ENCODE measurements at places on chromosomes 2 and 18. TPM values are rescaled to one million over a fixed set of nuclear protein-coding genes. Genes with fewer than 3 reads are reported as not detected.

- DNase-seq: no peak
Observed at GRCh38 chr18:14768241-14768640, 20.3 kb downstream of the ANKRD30B start.

DNA sequence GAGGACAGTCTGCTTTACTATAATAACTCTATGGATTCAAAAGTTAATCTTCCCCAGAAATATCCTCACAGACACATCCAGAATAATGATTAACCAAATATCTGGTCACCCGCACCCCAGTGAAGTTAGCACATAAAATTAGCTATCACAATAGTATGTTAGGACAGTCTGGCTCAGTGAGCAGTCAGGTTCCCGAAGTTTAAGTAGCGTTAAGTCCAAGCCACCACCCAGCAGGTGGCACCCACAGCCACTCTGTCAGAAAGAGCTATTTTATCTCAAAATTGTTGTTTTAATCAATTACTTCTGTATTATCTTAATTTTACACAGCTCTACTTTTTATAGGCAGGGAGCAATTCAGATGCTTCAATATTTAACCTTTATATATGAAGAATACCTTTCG lies 537.5 kb downstream of the MBD2 start:
- no peak for DNase-seq

- DNase-seq: no peak
Observed at GRCh38 chr2:74542978-74543377, 10.8 kb downstream of the LOXL3 start.

GRCh38 chr2:108560241-108560811 lies 26.1 kb downstream of the LIMS1 start:
- no peak for DNase-seq

- no peak for DNase-seq
Observed at GRCh38 chr18:77161961-77162360, 29.4 kb upstream of the MBP start.

DNA sequence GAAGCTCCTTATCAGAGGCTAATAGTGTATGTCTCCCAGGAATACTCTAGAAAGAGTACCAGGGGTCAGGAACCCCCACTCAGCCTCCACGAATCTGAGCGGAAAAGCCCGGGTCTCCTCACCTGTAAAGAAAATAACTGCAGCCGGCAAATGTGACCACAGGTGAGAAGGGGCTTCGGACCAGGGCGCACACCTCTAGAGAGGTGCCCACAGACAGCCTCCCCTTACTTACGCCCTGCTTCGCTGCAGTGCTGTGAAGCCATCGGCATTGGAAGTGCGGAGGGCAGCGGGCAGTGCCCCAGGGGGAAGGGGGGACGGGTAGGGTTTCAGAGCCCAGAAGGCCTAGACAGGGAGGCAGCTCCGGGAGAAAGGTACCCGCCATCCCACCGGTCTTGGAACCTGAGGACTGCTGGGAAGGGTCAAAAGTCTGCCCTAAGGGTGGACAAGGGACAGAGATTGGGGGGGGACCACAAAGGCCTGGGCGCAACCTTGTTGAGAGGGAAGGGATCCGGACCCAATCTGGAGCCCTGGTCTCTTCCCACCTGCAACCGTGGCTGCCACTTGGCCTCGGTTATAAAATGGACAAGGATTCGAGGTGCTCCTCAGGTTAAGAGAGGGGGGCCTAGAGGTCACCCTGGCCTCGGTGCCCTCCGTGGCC lies 642 bp upstream of the STEAP3 start:
- DNase-seq: no peak

DNA sequence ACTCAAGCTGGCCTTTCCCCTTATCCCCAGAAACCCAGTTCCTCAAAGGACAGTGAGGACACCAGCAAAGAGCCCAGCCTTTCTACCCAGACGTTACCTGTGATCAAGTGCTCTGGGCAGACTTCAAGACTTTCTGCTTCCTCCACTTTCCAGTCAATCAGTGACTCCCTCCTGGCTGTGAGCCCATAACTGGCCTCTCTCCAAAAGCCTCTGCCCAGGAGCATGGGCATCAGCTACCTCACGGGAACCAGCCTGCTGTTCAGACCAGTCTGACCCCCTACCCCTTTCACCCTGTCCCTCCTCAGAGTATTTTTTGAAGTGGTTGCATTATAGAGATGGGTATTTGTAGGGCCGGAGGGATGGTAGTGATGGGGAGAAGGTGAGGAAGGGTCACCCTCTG lies 27.7 kb upstream of the CYP27A1 start:
- no peak for DNase-seq

DNA sequence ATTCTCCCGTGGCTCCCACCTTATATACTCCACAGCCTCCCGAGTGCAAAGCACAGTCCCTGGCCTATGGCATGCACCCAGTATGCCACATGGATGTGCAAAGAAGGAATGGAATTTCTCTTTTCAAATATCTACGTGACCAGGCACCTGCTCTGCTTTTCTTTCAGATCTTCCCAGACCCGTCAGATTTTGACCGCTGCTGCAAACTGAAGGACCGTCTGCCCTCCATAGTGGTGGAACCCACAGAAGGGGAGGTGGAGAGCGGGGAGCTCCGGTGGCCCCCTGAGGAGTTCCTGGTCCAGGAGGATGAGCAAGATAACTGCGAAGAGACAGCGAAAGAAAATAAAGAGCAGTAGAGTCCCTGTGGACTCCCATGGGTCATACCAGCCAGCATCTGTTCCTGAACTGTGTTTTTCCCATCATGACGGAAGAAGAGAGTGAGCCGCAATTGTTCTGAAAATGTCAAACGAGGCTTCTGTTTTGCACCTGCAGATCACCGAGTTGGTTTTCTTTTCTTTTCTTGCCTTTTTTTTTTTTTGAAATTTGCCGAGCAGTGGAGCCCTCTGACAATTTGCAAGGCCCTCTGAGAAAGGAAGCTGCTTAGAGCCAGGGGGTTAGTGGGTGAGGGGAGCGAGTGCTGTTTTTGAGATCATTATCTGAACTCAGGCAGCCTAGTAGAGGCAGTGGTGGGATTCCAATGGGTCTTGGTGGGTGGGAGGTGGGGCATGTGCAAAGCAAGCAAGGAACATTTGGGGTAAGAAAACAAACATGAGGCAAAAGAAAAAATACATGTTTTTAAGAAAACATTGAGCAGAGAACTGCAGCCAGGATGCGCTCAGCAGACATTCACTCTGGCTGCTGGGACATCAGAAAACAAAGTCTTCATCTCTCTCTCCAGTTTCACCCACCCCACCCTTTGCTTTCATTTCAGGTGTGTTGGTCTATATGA lies 26.2 kb downstream of the LBH start:
- no peak for DNase-seq

The POTEC gene
- polyA plus RNA-seq: not detected

The BOLL gene
- polyA plus RNA-seq: not detected

The ATOH8 gene
- polyA plus RNA-seq: 3.9 TPM

The ACTG2 gene
- polyA plus RNA-seq: 641 TPM

The EFHD1 gene
- not detected for polyA plus RNA-seq

Data from AG04450 (cell line).